ENCODE measurements at places on chromosomes 5 and 9. TPM values are rescaled to one million over a fixed set of nuclear protein-coding genes. Genes with fewer than 3 reads are reported as not detected.

The IFNB1 gene
- not detected for total RNA-seq

The WNK2 gene
- 194 TPM for total RNA-seq

The SLC36A2 gene
- total RNA-seq, result not detected

The WWC1 gene
- not detected for total RNA-seq

The ALDH1A1 gene
- total RNA-seq, result not detected

The EFNA5 gene
- total RNA-seq, result 3.6 TPM

The ENTREP1 gene
- not detected for total RNA-seq

GRCh38 chr9:137227054-137227852, at the start of gene RNF224:
Gene RNF224, plus strand, starts transcription at chr9:137227502. Its CDS starts 834 bp downstream, at chr9:137228336.
- DNase-seq, result peak; percentile 90

DNA sequence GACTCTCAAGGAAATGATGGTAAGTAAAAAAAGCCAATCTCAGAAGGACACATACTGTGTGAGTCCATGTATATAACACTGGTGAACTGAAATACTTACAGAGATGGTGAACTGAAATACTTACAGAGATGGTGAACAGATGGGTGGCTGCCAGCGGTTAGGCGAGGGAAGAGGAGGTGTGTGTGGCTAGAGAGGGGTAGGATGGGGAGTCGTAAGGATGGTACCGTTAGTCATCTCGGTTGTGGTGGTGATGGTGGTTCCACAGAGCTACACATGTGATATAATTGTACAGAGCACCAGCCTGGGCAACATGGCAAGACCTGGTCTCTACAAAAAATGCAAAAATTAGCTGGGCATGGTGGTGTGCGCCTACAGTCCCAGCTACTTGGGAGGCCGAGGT, 113.6 kb upstream of the RAPGEF1 start:
- DNase-seq, result no peak

DNA sequence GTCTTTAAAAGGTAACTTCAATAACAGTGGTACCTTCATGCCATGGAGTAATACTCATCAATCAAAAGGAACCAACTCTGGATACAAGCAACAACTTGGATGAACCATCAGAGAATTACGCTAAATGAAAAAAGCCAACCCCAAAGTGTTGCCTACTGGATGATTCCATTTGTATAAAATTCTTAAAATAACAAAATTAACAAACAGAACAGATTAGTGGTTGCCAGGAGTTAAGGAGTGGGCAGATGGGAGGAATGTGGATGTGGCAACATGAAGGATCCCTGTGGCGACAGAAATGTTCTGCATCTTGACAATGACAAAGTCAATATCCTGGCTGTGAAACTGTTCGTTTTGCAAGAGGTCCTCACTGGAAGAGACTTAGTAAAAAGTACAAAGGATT, 50.5 kb downstream of the SPTLC1 start:
- DNase-seq, result no peak

DNA sequence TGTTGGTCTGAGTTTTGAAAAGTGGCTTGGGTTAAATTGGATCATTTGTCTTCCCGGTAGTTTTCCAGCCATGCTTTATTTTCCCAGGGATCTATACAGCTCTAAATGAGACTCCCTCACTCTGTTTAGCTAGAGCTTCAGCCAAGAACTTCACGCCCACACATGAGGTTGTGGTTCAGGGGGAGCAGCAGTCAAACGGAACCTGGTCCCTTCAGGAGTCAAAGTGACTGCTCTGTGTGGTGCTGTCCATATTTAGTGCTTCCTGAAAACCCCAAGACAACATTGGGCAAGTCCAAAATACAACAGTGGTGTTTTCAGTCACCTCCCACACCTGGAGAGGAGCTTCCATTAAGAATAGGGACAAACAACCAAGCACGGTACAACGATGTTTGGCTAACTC, 90.5 kb downstream of the ANKH start:
- no peak for DNase-seq

DNA sequence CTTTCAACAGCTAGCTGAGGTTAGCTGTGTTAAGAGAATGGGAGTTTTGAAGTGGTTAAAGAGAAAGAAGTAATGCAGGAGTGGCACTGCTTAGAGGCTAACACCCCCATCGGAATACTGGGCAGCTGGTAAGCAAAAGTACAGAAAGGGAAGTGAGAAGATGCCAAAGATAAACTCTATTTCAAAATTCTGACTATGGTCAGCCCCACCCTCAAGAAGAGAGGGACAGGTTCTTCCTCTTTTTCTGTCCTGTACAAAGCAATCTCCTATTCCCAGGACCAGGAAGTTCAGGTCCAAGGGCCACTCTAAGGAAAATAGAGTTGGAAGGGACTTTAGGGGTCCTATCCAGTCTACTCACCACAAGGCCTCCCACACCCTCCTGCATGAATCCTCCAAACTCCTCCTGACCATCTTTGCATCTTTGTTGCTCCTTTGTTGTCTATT, 45.9 kb upstream of the JAK2 start:
- peak; percentile 67 for DNase-seq

- DNase-seq, result no peak
These were observed 91.3 kb upstream of the ADAMTS2 start for GRCh38 chr5:179436321-179437122.

DNA sequence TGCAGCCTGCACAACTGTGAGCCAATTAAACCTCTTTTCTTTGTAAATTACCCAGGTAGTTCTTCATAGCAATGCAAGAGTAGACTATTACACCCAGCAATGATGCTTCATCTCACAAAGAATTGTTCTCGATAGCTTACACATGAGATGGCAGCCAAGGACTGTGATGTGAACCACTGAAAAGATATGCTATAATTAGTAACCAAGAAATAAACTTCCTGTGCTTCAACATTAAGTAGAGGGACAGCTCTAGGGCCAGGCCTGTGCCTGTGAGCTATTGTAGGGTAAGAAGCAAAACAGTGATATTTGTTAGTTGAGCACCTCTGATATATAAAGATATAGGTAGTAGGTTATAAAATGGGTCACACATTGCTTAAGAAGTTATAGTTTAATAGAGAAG, 41.8 kb upstream of the DPYSL3 start:
- DNase-seq, result no peak

GRCh38 chr9:37792122-37792521, 7.3 kb upstream of the EXOSC3 start:
- no peak for DNase-seq

DNA sequence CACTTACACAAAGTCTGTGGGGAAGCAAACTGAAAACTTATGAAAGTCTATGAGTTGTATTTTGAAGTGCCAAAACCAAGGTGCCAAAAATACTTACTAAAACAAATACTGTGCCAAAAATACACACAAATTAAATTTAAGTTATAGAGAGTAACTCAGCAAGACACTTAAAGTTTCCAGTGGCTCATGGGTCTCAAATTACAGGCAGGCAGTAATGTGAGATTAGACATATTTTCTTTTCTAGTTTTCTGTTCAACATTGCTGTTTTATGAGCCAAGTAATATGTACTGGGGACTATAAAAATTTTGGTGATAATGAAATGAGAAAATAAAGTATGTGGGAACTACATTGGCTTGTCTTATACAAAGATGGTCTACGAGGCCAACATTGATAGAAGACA, 172.2 kb upstream of the SNX2 start:
- no peak for DNase-seq

GRCh38 chr5:135398160-135398854, 724 bp downstream of the MACROH2A1 start:
- peak; percentile 70 for DNase-seq

GRCh38 chr9:27844797-27845196, 271.5 kb upstream of the C9orf72 start:
- DNase-seq, result no peak

DNA sequence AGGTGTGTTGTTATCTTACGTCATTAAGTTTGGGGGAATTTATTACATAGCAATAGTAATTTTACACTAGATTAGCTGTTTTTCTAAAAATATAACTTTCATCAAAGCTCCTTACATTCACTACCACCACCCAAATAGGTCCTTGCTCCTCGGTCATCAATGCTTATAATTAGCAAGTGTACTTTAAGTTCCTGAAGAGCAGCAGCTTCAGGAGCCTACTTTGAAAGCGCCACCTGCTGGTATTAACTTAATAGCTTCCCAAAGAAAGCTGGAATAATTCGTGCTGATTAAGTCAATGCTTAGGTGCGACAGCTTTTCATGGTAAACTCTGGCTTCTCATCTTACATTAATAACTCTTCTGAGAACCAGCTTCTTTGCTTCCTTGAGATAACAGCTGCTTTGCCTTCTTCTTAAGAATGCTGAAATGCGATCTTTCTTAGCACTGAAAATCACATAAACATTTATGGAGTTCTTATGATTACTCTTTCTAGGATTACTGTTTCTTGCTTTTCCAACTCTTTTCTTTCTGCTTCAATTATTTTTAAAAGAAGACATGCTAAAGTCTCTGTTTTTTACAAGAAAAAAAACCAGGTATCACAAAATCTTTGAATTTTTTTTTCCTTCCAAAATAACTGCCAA, 10.0 kb upstream of the C5 start:
- DNase-seq, result peak; percentile 82

GRCh38 chr5:74971947-74972460, 80.4 kb downstream of the GCNT4 start:
- no peak for DNase-seq

All from OCI-LY7 (cell line).